HCT116 (cell line): ENCODE measurements at places on chromosomes 2 and 18. TPM values are rescaled to one million over a fixed set of nuclear protein-coding genes. Genes with fewer than 3 reads are reported as not detected.

PTPRM gene
- total RNA-seq, result 14.5 TPM

GRCh38 chr18:33699372-33699771, 121.4 kb downstream of the ASXL3 start:
- no peak for DNase-seq

GRCh38 chr2:212644195-212644837, 105.7 kb upstream of the ERBB4 start:
- no peak for DNase-seq

- no peak for DNase-seq
Measured at GRCh38 chr2:219475278-219475677, 23.4 kb upstream of the GMPPA start.

ALK gene
- not detected for total RNA-seq

DNA sequence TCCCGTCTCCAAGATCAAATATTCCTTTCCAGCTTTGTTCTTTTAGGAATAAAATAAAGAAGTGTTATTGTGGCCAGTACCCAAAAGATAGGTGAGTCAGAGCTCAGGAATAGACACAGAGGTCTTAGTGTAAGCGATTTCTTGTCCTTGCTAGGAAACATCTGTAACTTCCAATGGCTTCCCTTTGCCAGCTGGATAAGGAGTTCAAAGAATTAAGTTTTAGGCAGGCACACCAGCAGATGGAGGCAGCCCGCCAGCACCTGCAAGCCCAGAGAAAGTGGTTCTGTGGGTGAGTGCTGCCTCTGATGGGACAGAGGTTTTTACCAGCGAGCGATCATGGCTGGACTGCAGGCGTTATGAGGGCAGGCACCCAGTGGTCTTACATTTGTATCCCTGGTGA, 125.4 kb downstream of the MGAT5 start:
- DNase-seq, result no peak

IL1RN gene
- total RNA-seq, result 0.25 TPM

PRKAG3 gene
- total RNA-seq, result not detected

DNA sequence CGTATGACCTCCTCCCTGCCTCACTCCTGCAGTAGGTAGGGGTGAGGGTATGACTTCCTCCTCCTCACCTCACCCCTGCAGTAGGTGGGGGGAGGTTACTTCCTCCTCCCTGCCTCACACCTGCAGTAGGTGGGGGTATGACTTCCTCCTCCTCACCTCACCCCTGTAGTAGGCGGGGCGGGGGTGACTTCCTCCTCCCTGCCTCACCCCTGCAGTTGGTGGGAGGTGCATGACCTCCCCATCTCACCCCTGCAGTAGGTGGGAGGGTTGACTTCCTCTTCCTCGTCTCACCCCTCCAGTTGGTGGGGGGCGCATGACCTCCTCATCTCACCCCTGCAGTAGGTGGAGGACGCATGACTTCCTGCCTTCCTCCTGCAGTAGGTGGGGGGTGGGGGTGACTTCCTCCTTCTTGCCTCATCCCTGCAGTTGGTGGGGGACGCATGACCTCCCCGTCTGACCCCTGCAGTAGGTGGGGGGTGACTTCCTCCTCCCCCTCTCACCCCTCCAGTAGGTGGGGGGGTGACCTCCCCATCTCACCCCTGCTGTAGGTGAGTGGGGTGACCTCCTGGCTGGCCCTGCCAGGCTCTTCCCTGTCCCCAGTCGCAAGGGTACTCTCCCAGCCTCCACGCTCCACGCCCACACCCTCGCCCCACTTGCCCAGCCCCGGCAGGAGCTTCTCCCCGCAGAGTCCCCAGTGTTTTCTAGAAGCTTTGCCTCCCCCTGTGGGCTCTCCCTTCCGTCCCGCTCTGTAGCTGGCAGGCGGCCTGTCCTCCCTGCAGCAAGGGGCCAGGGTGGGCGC, 39.3 kb downstream of the TSHZ1 start:
- no peak for DNase-seq

C1D gene
- total RNA-seq, result 21.1 TPM

GRCh38 chr2:62471816-62472215, 34.2 kb downstream of the TMEM17 start:
- no peak for DNase-seq

DNA sequence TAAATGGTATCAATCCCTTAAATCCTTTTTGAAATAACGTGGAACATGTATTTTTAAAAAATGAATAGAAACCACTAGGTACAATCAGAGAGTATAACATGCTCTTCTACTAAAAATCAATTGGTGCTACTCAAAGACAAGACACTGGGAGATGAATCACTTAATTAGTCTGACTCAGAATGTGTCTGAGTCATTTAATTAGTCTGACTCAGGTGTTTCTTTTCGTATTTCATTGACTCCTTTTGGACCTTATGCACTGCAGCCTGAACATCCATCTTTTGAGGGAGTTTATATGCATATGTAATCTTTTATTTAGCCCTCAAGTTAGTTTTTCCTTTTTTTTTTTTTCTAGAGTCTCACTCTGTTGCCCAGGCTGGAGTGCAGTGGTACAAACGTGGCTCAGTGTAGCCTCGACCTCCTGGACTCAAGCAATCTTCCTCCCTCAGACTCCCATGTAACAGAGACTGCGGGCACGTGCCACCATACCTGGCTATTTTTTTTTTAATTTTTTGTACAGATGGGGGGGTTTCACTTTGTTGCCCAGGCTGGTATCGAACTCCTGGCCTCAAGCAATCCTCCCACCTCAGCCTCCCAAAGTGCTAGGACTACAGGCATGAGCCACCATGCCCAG, 26.5 kb downstream of the PPP4R3B start:
- peak; percentile 76 for DNase-seq

- DNase-seq, result no peak
Measured at GRCh38 chr2:211611061-211611518, 927.5 kb downstream of the ERBB4 start.

GRCh38 chr2:240811346-240812300, 8.4 kb downstream of the KIF1A start:
- DNase-seq, result no peak

DNA sequence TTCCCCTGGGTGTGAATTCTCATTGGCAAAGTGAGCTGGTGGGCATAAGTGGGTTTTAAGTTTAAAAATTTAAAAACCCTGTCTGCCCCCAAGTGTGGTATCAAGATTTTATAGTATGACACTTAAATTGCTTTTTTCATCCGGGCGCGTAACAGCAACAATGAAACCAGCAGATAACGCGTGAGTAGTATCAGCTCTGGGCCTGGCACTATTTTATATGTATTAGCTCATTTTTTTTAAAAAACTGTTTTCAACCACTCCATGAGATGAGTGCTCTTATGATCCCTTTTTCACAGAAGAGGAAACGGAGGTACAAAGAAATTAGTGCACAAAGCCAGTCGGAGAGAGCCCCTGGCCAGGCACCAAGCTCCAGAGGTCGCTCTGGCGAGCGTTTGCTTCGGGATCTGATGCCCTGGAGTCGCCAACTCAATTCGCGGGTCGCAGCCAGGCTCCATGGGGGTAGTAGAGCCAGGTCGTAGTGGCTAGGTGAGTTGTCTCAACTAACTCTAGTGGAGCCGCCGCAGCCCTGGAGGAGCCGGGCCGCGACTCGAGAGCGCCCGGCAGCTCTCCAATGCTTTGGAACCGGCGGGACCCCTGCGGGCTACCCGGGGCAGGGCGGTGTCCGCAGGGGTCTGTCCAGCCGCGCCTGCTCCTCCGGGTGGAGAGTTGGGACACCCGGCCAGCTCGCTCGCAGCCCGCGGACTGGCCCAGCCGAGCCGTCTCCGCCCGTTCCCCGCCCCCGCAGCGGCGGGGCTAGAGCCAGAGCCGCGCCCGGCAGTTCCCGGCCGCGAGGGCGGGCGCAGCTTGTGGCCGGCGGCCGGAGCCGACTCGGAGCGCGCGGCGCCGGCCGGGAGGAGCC, at the start of gene IL1R1:
TSS of gene IL1R1 (plus strand) at position 777 of the 859 bp plus-strand sequence. CDS start 14,979 bp downstream, outside the sequence.
- DNase-seq, result no peak

ABCG5 gene
- not detected for total RNA-seq

DNA sequence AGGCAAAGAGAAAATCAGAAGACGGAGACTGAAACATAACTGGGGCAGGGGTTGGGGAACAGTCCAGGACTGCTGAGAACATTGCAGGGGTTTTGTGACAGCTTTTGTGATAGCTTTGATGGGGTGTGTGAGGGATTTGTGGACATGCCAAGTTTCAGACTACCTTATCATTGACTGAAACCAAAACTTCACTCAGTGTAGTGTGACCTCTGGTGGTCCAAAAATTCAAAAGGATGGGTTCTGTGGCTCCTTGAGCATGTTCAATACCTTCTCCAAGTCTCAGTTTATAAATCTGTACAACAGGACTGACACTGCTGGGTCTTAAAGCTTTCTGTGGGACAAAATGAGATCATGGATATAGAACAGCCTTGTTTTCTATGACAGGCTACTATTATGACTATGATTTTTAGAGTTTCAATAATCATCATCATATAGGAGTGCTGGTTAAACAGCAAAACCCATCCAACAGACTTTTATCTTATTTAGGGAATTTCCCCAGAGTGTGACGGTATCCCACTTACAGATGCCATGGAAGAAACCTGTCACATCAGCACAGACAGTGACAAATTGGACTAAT, 259.2 kb upstream of the SLC14A2 start:
- DNase-seq, result no peak

SMPD4 gene
- 98.9 TPM for total RNA-seq

GRCh38 chr2:172420216-172420615, 7.2 kb upstream of the ITGA6 start:
- DNase-seq, result no peak

LRRC30 gene
- not detected for total RNA-seq

GRCh38 chr2:150282771-150283371, 204.6 kb downstream of the RND3 start:
- no peak for DNase-seq

GRCh38 chr2:100921685-100922161, 80.4 kb upstream of the RPL31 start:
- no peak for DNase-seq

- no peak for DNase-seq
Measured at GRCh38 chr2:231646476-231646875, 53.8 kb downstream of the TEX44 start.
